ENCODE measurements at places on chromosomes 2 and 18.

DNA sequence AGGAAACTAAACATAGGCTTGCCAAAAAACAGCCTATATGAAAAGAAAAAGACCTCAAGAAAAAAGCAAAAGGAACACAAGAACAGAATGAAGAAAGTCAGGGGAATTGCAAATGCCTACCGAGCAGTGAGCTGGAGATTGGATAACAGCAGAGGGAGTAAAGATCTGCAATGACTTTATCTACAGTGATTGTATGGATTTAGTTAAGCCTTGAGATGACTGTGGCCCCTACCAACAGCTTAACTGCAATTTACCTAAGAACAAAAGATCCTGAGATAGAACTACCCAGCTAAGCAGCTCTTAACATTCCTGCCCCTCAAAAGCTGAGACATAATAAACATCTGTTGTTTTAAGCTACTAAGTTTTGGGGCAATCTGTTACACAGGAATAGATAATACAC lies 20.5 kb downstream of the LNPK start:
- no peak for DNase-seq

- DNase-seq = no peak
Observed at GRCh38 chr18:75159646-75160356, 49.1 kb downstream of the PTGR3 start.

DNA sequence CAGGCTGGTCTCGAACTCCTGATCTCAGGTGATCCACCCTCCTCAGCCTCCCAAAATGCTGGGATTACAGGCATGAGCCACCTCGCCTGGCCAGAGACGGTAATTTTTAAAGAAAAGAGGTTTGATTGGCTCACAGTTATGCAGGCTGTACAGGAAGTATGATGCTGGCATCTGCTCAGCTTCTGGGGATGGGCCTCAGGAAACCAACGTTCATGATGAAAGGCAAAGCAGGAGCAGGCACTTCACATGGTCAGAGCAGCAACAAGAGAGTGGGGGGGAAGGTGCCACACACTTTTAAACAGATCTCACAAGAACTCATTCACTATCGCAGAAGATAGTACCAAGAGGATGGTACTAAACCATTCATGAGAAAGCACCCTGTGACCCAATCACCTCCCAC lies 38.0 kb upstream of the GPD2 start:
- DNase-seq = no peak

DNA sequence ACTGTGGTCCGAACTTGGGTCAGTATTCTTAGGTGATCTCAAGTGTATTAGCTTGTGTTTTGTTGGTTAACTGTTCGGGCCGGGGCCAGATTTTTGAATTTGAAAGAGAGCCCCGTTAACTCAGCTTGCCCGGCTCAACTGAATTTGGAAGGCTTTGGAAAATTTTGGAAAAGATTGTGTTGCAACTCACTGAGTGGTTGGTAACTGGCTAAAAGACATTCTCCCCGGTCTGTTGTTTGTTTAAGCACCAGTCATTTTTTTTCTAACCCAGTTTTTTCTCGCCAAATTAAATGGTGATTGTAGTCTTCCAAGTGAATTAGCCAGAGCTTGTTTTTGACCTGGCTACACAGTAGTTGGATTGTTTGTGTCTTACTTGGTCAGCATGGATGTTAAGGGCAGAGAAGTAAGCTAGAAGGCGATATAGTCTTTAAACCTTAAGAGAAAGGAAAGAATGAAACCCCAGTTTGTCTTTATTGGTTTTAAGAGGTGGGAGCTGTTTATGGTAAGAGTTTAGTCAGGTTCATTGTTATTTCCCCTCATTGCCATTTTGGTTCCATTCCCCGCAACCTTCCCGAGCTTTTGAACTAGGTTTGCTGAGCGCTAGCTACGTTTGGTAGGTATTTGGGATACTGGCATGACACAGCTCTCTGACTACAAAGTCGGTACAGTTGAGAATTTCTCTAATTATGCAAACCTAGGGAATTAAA lies 2.4 kb downstream of the MAP4K4 start:
- DNase-seq = no peak

DNA sequence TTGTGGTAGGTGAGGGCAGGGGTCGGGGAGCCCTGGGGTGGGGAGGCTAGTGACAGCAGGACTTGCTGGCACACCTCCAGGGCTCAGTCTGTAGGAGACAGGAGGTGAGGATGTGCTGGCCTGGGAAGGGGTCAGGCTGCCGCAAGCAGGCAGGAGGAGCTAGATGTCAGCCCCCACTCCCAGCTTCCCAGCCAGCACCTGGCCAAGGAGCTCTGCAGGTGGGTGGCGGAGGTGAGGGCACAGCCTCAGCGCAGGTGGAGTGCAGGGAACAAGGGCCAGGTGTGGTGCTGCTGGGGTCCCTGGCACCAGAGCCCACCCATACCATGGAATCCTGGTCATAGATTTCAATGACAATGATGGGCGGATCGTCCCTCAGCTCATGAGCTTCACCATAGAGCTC lies 2.9 kb downstream of the OTOF start:
- DNase-seq = no peak

- no peak for DNase-seq
Observed at GRCh38 chr18:26422472-26423162, 125.7 kb downstream of the KCTD1 start.

- DNase-seq = no peak
Observed at GRCh38 chr2:108968619-108969018, 20.4 kb downstream of the EDAR start.

- DNase-seq = no peak
Observed at GRCh38 chr18:57845605-57846074, 42.5 kb upstream of the ATP8B1 start.

GRCh38 chr2:240435457-240435947 lies at the start of gene GPC1:
TSS of gene GPC1 (plus strand) at chr2:240435663. CDS start at chr2:240435919, 256 bp downstream.
- DNase-seq = peak; percentile 23

DNA sequence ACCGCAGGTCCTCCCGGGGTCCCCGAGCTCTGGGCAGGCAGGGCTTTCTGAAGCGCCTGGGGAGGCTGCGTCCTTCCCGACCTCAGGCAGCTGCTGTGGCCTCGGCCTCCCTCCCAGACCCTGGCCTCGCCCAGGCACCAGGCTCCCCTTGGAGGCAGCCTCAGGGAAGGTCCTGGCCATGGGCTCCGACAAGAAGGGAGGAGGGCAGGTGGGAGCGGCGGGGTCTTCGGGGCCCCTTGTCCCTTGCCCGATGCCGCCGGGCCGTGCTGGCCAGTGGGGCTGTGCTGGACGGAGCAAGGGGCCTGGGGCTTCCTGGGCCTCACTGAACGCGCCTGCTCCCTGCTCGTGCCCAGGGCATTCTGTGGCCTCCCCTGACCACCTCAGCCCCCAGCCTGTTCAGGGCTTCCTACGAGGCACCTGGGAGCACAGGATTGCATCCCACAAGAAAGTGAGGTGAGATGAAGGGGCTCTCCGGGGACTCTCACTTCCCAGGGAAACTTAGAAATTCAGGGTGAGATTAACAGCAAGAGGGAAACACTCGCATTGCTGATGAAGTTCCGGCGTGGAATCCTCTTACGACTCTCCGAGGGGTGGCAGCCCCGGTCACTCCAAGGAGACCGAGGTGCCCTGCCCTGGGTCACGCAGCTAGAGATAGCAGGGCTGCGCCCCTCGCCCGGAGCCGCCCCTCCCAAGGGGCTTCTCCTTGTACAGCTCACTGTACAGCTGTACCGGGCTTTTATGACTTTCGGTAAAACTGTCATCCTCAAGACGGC lies 778 bp downstream of the MFSD2B start:
- DNase-seq = no peak

- no peak for DNase-seq
Observed at GRCh38 chr2:74691929-74692328, 37.9 kb downstream of the SEMA4F start.

DNA sequence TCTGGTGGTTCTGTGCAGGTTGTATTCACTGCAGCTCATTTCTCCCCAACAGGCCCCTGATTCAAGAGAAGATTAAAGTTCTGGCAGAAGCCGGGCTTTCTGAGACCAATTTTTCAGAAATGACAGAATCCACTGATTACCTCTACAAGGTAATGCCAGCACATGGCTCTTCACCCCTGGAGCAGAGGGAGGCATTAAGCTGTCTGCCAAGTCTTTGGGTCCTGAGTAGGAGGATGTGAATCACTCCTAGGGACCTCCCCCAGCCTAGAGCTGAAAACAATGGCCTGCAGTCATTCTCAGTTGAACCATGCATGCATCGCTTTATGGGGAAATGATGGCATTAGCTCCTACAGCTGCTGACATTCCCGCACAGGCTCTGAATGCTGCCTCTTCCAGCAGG lies 20.5 kb upstream of the RPL37A start:
- DNase-seq = no peak

GRCh38 chr2:62152000-62152399 lies 43.9 kb upstream of the B3GNT2 start:
- DNase-seq = no peak

DNA sequence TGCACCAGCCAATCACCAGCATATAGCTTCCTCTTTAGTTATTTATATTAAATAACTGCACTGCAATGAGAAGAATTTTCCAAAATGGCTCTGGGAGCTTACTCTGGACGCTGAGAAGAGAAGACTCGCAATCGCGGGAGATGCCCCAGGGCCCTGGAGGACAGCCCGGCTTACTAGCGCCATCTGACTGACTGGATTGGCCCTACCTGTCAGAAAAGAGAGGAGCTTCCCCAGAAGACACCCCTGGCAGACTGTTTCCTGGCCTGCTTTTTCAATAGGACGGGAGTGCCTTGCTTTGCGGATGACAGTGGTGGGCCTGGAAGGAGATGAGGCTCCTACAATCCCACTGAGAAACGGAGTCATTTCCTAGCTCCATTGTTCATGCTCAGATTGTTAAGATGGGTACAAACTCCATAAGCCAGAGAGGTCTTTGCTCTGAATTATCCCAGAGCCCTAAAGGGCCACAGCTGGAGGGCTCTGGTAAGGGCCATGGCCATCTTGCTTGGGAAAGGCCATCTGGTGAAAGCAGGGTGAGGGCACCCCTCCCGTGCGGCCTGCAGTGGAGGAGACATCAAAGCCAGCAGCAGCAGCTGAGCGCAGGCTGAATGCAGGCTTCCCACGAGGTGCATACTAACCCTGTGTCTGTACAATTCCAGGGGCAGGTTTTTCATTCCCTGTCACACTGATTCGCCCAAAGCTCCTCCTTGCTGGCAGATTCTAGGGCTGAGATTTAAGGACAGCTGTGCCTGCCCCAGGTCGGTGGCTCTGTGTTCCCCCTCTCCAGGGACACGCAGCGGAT lies 92.1 kb downstream of the GALR1 start:
- no peak for DNase-seq

DNA sequence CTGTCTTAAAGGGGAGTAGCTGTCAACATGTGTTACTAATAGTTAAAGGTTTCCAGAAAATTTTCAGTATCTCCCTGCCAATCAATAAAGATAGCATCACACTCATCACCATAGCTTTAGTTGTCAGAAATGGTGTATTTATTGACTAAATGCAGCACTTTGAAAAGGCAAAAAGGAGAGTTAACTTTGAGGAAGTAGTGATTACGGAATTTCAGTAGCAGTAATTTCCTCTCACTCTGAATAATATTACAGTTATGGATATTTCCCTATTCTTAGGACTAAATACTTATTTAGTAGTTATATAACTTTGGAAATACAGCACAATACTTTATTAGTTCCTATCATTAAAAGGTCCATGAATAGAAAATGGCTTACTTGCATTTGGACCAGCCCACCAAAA lies 250.5 kb downstream of the CAMKMT start:
- DNase-seq = no peak

- DNase-seq = no peak
Observed at GRCh38 chr2:110816404-110817365, 84.3 kb downstream of the ACOXL start.

- no peak for DNase-seq
Observed at GRCh38 chr18:25100418-25100817, 251.5 kb downstream of the ZNF521 start.

GRCh38 chr2:11104794-11105660 lies 50.2 kb upstream of the SLC66A3 start:
- no peak for DNase-seq

GRCh38 chr2:171247741-171248662 lies 87.3 kb upstream of the TLK1 start:
- DNase-seq = no peak

DNA sequence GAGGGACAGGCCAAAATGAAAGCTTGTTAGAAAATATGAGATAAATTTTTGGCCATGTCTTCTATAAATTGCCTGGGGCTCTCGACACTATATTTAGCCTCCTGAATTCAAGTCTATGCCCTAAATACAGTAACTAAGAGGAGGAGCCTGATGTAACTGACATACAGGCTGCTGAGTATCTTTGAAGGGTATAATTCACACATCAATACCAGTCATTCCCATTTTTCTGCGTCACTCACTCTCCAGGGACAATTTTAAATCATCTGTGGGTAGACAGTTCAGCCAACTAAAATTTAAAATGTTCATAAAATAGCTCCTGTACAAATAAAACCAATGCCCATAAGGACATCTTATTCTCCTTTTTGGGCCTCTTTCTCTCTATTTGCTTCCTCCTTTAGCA lies 105.9 kb downstream of the AP1S3 start:
- DNase-seq = no peak

GRCh38 chr2:28908172-28908571 lies 13.7 kb downstream of the WDR43 start:
- DNase-seq = no peak

DNA sequence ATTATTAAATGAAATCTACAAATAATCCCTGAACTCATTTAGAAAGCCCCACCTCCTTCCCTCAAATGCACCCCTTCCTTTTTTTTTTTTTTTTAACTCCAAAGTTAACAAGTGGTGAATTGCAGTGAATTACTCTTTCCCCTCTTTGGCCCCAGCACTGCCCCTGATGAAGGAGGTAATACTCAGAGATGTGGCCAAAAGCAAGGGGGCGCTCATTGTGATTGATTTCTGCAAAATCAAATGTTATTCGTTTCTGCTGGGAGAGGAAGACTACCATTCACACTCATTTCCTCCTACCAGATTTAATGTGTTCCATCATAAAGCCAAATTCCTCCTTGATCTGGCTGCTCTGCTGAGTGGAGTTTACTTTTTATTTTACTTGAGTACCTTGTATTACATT lies 259.4 kb downstream of the GPD2 start:
- DNase-seq = no peak
